ENCODE measurements at places on chromosomes 3 and 15.

DNA sequence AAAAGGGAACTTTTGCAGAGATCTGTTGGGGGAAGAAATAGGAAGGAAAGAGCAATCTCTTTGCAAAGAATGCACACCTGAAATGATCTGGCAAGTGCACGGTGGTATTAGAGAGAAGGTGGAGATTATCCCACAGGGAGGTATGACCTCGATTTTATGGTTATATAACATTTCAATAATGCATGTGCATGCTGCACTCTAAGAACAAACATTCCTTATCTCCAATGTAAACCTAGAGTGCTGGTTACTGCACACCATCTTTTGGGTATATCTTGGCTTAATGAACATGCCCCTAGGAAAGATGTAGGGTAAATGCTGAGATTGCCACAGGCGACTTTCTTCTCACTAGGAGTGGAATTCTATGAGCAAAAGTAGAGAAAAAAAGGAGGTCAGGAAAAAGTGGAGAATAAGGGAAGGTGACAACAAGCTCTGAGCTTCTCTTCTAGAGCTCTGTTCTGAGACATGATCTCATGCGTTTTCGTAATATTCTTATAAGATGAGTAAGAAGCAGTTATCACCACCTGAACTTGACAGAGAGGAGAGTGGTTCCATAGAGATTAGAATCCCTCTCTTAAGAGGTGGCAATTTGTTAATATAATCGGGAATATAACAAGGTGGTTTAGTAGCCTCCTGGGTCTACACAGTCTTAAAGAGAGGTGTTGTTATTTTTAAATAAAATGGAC, 117.5 kb upstream of the TMC3 start:
- DNase-seq: no peak

- no peak for DNase-seq
These were observed 113.8 kb upstream of the CCDC54 start for GRCh38 chr3:107263269-107264021.

DNA sequence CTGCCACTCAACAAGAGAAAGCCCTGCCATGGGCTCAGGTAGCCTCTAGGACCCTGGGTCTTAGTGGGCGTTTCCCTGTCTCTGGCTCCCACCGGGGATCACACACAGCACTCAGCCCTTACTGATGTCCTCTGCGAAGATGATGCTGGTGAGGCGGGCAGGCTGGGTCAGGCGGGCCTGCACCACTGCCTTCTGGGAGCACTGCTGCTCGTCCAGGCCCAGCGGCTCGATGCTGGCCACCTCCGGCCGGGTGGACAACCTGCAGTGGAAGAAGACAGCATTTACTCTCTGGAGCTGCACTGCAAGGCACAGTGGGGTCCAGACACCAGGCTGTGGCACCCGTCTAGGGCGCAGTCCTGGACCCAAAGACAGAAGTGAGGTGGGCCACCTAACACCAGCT, 20.5 kb downstream of the NUP210 start:
- no peak for DNase-seq

DNA sequence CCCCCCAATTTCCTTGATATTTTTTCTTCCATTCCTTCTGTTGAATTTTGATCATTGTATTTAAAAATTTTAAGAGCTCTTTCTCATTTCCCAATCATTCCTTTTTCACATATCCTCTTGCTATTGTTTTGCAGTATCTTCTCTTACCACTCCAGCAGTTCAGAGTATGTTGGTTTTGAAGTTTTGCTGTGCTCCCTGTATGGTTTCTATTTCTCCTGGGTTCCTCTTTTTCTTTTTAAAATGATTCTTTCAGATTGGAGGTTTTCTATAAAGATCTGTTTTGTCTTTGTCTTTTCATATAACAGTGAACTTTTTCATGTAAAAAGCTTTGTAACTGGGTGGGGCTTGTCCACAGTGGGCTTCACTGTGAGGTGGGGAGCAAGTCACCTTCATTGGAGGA, 12.8 kb downstream of the USP3 start:
- DNase-seq: no peak

- DNase-seq: no peak
These were observed 96.0 kb upstream of the EIF1B start for GRCh38 chr3:40213556-40213955.

GRCh38 chr3:89032346-89033013, 74.9 kb upstream of the EPHA3 start:
- no peak for DNase-seq

DNA sequence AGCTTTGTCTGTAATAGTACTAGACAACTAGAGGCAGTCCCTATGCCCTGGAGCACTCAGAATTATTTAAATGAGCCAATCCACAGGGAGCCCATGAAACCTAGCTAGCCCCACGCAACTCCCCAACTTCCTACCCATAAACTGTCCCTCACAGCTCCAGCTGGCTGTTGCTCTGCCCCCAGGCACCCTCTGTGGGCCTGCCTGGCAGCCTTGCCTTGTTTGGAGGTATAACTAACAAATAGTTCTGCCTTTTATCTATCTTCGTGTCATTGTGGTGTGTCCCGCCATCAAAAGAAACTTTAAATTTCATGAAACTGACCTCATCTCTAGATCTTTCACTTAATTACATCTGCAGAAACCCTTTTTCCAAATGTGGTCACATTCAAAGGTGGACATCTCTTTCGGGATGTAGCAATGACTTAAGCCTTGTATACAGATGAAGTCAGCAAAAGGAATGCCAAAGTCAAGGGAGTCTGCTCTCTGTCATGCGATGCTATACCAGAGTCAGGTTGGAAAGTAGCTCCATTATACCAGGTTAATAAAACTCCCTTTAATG, 1.8 kb upstream of the RTP3 start:
- DNase-seq: no peak

DNA sequence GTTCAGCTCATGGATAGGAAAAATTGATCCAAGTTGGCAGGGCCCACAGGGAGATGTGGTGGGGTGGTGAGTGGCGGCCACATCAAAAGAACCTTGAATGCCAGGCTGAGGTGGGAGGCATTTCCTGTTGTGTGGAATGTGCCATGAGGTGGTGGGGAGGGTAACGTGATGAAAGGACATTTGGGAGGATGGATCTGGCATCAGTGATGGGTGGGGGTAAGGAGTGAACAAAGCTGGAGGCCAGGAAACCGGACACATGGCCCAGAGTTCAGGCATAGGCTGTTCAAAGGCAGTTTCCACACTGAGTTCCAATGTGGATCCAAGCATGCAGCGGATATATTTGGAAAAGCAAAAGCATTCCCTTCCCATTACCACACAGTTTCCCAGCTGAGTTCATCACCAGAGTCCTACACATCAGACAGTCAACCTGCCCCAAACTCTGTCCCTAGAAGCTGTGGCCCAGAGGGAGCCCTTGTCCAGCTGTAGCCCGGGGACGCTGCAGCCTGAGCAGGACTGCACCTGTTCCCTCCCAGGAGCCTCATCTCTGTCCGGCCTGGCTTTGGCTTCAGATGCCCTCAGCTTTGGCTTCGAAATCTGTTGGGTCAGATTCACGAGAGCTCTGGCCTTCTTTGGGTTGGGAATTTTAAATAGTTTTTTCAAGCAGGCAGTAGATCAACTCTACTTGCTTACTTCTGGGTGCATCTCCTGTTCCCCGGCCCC, 37.8 kb upstream of the GOLGA6B start:
- no peak for DNase-seq

- no peak for DNase-seq
These were observed 43.9 kb downstream of the PXYLP1 start for GRCh38 chr3:141275511-141275910.

DNA sequence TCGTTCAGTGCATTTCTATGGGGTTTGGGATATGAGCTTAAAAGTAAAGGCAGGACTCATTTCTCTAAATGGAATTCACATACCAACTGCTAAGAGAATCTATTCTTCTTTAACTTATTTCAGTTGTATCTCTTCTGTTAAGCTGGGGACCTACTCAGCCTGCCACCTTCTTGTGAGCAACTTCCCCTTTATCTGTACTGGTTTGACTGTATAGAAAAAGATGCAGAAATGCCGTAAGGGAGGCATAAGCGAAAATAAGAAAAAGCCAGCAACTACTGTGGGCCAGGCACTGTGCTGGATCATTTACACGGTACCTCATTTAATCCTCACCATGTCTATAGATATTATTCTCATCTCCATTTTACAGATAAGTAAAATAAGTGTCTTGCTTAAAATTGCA, 38.4 kb downstream of the RBMS3 start:
- DNase-seq: no peak

GRCh38 chr3:140416666-140417065, 261.2 kb upstream of the TRIM42 start:
- no peak for DNase-seq

GRCh38 chr3:14691239-14691638, 16.3 kb downstream of the C3orf20 start:
- no peak for DNase-seq

All from activated T-cell treated with anti-CD3 and anti-CD28 coated beads, Interleukin-2, amount 50 U/mL, for 48 hours (primary cell).